ENCODE measurements at places on chromosomes 7 and 10.

DNA sequence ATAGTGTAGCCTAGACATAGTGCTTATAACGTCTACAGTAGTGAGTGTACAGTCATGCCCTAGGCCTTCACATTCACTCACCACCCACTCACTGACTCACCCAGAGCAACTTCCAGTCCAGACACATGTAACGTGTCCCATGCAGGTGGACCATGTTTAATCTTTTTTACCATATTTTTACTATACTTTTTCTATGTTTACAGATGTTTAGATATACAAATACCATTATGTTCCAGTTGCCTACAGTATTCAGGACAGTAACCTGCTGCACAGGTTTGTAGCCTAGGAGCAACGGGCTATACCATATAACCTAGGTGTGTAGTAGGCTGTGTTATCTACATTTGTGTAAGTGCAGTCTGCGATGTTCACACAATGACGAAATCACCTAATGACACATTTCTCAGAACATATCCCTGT is 11.0 kb downstream of the MPP7 start:
- DNase-seq, result no peak

DNA sequence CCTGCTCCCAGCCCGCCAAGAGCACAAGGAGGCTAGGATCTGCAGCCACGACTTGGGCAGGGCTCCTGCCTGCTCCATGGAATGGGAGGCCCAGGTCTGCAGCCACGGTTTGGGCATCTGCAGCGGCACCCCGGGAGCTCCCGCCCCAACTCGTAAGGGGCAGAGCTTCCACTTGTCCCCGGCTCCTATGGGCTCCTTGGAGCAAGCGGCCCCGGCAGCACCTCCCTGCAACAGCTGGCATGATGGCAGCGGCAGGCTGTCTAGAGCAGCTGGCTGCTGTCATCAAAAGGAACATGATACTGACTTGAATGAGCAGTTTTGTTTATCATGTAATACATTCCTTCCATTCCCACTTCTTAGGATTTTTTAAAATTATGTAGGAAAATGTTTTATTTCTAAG is 684.0 kb upstream of the FOXK1 start:
- no peak for DNase-seq

GRCh38 chr10:130554701-130555410 is 418.7 kb downstream of the GLRX3 start:
- DNase-seq, result no peak

DNA sequence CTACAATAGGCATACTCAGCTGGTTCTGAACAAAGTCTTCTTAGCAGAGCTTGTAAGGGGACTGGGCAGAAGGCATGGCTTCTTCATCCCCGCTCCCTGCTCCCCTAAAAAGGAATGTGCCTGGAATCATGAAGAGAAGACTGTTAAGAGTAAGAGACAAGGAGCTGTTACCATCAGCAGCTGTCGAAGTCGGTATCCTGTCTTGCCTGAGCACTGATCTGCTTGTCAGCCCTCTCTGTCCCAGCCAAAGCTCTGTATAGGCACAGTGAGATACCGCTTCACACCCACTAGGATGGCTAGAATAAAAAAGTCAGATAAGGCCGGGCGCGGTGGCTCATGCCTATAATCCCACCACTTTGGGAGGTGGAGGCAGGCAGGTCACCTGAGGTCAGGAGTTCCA is 2.4 kb downstream of the ABLIM1 start:
- DNase-seq, result no peak

GRCh38 chr10:27638071-27638750 is 107.4 kb downstream of the MKX start:
- DNase-seq, result no peak

- DNase-seq, result no peak
Measured at GRCh38 chr7:73610105-73610504, 14.2 kb downstream of the MLXIPL start.

DNA sequence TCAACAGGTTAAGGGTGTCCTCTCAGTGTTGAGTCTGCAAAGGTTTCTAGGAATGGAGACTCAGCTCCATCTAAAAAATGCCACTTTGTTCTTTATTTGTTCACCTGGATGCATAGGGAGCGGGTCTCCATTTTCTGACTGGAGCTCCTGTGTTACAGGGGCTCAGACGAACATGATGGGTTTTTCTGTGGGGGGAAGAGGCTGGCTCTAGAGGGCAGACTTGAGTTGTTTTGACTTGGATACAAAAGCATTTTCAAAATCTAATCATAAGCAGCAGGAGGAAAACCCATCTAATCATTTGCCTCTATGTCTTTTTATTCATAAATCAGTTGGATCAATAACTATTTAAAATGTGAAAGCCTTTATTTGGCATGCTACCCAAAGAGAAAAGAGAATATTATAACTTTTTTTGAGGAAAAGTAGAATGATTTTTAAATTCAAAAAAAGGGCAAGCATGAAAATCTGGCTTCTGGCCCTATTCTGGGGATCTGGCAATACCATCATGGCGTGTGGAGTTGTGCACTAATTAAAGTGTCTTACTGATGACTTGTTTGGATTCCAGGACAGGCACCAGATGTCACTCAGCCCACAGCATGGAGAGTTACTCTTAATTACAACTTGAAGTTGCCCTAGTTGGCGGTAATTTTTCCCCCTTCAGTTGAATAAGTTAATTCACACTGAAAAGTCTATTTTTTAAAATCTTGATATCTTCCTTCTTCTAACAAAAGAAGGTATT is 594.9 kb downstream of the REEP3 start:
- DNase-seq, result no peak

- DNase-seq, result no peak
Measured at GRCh38 chr7:7965301-7965700, 3.3 kb upstream of the GLCCI1 start.

GRCh38 chr7:98133181-98133580 is 26.5 kb downstream of the LMTK2 start:
- peak; percentile 86 for DNase-seq

DNA sequence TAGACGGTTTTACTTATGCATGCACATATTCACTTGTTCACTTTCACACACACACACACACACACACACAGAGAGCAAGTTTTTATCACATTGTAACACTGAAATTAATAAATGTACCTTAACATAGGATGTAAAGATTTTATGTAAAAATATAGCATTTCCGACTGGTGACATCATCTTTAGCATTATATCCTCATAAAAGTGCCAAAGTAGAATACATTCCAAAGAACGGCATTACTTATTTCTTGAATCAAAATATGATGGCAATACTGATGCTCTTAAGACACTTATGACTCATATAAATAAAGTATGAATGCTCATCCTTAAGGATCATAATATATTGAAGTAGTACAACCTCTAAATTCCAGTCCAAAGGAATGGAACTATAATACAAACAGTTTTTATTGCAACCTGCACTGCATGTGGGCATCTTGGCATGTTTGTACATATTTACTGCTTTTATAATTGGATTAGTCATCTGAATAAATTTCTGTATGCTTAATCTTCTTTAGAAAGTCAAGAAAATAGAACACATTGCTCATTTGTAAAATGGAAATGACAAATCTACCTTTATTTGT is 290.0 kb upstream of the SEMA3A start:
- no peak for DNase-seq

GRCh38 chr10:7045891-7046599 is 364.8 kb downstream of the SFMBT2 start:
- DNase-seq, result no peak

DNA sequence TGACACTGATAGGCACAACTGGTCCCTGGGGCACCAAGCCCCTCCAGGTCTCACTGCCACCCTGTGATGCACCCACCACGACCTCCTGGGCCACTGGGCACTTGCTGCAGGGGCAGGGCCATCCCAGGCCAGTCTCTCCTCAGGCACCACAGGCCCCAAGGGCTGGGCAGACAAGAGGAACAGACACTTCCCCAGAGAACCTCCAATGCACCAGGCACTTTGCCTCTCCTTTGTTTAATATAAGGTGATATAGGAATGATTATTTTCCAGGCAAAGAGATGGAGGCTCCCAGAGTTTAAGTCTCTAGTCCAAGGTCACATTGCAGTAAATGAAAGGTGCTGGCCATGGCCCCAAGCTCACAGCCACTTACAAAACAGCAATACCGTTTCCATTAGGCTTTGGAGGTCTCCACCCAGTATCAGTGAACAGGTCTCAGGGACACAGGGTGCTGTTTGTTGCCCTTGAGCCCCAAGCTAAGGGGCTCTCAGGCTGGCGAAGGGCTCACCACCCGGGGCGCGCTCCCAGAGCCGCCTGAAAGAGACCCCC is 4.5 kb downstream of the DEPP1 start:
- no peak for DNase-seq

DNA sequence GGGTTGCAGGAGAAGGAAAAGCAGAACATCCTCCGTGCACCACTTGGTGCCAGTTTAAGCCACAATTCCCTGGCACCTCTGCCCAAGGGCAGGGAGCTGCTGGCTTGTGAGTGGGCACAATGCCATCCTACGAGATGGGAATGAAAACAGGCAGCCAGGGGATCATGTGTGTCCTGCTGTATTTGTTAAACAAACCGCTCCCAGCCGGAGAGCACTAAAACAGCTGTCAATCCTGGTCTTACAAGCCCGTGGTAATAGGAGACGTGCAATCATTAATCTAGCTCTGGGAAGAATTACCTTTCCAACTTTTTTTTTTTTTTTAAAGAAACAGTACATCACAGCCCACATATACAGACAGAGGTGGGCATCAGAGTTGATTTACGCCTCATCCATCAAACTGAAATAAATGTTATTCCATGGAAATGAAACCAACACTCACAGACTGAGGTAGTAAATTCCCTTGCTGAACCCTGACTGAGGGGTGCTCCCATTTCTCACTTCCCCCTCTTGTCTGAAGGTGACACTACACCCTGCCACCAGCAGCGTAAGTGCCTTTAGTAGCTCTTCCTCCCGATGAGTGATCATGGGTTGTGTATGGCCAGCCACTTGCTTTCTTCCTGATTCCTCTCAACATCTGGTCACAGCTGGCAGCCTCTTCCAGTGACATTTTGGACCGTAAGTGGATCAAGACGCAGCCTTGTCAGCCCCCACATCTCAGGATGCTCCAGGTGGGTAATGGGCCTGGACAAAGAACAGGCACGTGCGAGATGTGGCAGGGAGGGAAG is 143.8 kb downstream of the TEX36 start:
- DNase-seq, result no peak

DNA sequence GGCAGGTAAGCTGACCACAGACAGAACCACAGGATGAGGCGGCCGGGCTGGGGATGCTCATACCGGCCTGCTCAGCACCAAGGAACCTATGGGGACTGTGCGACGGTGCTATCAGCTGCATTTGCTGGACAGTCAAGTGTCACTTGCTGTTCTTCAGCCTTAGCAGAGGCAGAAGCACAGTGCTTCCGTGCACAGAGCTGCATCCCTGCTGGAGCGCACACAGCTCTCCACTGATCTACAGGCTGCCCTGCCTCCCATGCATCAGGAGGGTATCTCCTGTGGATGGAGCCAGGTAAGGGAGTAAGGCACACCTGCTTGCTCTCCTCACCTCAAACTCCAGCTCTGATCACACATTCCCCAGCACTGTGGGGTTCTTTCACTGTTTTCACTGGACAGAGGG is 97.5 kb downstream of the TNS3 start:
- no peak for DNase-seq

GRCh38 chr10:90856964-90857634 is 740 bp downstream of the HTR7 start:
- DNase-seq, result no peak

DNA sequence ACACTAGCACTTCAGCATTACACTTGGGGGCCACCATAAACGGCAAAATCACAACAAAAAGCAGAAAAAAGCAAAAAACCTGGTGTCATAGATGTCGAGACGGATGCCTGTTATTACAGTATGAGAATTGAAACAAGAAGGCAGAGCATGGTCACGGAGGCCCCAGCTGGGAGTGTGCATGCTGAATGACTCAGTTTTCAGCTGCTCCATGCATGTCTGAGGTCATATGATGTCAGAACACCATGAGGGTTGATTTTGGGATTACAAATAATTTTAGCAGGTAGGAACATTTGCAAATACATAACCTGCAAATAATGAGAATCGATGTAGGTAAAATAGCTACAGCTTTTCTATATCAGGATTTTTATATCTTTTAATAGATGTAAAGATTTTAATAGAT is 19.1 kb downstream of the ZMYND11 start:
- no peak for DNase-seq

- no peak for DNase-seq
Measured at GRCh38 chr10:60314069-60314940, 75.4 kb downstream of the ANK3 start.

DNA sequence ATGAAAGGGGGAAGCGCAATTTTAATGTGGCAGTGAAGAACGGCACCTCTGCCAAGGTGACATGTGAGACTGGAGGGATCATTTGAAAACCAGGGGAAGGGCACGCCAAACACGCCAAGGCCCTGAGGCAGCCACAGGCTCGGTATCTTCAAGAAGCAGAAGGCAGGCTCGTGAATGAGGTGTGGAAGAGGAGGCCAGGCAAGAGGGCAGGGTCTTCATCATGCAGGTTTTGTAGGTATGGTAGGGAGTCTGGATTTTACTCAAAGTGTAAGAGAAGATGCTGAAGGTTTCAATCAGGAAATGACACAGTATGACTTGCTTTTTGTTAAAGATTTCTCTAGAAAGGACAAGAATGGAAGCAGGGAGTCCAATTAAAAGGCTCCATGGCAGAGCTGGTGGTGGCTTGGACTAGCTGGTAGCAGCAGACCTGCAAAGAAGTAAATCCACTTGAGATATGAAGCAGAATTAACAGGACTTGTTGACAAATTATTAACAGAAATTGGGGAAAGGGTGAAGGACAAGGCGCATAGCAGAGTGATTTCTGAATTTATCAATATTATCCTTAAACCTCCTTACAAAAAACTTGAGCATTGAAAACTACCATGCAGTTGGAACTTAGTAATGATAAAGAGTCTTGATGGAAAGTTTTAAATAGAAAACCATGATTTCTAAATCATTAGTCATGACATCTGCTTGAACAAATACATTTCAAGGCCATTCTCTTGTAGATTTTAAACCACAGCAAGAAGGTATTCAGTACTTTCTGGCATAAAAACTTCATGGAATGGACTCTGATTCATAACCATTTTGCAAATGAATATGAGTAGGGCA is 70.4 kb downstream of the COA1 start:
- DNase-seq, result peak; percentile 39

GRCh38 chr10:98028168-98028770 is 2.2 kb downstream of the CRTAC1 start:
- peak; percentile 66 for DNase-seq

DNA sequence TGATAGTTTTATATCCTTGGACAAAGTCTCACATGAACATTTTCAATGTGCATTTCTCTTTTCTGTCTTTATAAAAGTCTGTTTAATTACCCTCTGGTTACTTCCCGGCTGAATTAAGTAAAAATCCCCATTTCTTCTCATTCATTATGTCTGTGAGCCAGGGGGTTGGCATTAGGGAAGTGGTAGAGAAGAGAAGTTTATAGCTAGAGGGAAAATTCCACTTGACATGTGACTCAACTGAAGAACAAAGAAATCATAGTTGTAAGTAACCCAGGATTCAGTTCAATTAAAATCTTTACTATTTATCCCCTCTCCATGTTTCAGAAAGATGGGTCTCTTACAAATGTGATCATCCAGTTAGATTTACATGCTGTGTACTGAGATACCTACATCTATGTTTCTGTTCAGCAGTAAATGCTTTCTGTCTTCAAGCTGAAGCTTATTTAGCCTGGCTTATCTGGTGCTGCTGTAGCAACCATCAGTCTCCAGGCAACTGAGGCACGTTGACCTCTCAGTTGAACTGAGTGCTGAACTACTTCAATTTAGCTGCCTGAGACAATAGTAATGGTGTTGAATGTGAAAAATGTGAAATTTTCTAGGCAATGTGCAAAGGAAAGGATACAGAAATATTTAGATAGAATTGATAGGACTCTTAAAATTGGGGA is 181.6 kb downstream of the MLLT10 start:
- DNase-seq, result no peak

GRCh38 chr7:71970725-71971124 is 441.4 kb downstream of the CALN1 start:
- DNase-seq, result no peak

- DNase-seq, result peak; percentile 34
Measured at GRCh38 chr7:129644634-129645230, 33.2 kb downstream of the NRF1 start.

Data from RPMI8226 (cell line).